ENCODE measurements at places on chromosomes 3 and 15.

- DNase-seq, result no peak
Measured at GRCh38 chr15:43881944-43882343, 55.1 kb downstream of the WDR76 start.

GRCh38 chr3:172464306-172464705 is 16.1 kb upstream of the GHSR start:
- DNase-seq, result no peak

DNA sequence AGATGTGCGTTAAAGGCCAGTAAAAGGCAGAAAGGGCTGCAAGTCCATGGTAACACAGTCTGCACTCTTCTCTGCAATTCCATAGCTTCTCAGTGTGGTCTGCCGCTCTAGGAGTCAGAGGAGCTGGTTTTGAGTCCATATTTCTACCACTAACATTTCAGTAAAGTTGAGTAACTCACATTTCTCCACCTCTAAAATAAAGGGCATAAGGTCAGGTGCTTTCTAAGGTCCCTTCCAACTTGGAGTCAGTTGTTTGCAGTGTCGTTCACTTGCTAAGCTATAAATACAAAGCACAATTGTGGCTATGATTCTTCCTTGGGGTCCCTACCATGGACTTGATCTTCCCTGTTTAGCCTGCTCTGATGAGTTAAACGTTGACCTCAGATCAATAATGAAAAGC is 171.1 kb downstream of the P3H2 start:
- no peak for DNase-seq

DNA sequence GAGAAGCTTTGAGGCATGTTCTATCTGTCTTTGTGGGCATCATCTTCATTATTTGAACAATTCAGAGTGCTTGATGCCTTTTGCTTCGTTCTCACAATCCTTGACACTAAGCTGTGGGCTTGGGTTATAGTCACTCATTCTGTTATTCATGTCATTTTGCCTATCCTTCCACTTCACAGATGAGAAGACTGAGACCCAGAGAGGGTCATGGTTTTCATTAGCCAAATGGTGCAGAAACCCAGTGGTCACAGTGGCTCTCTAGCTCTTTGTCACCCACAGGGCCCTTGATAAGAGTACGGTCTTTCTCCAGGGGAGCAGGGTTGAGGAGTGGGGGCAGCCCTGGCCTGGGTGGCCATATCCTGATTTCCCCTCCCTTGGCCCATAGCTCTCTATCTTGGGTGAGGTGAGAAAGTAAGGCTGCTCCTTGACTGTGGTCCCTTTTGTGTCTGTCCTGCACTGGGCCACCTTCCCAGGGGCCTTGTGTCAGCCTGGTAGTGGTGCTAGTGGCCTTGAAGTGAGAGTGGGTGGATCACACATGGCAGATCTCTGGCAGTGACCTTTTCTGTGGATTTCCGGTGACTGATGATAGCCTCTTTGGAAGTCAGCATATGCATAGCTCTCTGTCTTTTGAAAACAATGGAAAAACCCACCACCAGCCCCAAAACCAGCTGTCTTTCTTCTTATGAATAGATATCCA is 130.1 kb downstream of the IGF1R start:
- no peak for DNase-seq

DNA sequence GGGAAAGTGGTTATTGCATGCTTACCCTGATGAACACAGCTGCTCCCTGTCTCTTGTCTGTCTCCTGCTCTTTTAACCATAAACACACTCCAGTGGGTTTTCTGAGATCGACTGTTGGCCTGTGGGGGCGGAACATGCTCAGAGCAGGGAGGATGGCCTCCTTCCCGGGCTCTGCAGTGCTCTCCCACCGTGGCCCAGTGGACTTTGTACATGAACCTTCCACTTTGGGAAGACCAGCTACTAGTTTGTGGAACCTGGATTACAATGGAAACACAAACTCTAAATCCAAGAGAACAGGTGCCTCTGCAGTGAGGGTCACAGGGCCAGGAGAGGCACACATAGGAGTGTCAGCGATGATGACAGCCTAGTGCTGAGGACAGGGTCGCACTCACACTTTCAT is 56.5 kb downstream of the KLF13 start:
- no peak for DNase-seq

- DNase-seq, result no peak
Measured at GRCh38 chr15:36884518-36884875, 215.9 kb downstream of the MEIS2 start.

DNA sequence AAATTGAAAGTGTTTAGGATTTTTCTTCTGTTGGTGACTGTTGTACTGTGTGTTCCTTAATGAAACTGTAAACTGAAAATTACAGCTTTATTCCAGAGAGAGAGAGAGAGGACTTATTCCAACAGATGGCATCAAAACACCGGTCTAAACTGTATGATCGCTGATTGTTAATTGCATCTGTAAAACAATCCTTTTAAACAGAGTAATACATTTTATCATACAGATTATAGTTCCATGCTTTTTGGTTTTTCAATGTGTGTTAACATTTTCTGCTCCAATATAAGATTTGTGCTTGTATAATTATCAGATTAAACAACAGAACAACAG is 289.7 kb upstream of the DNAJC19 start:
- no peak for DNase-seq

DNA sequence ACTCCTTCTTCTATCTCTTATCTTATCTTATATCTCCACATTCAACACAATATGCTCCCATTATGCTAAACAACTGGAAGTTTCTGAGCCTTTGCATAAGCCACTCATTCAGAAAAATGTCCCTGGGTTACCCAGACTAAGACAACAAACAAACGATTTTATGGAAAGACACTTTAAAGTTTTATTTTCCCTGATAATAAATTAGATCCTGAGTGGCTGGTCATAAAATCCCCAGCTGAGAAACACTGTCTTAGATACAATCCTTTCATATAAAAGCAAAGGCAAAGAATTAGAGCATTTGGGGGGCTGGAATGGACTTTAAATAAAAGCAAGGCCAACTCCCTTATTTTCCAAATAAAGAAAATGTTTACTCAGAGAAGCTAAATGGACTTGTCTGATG is 322.3 kb downstream of the GBE1 start:
- DNase-seq, result no peak

- no peak for DNase-seq
Measured at GRCh38 chr3:117687096-117687495, 977.5 kb downstream of the TUSC7 start.

DNA sequence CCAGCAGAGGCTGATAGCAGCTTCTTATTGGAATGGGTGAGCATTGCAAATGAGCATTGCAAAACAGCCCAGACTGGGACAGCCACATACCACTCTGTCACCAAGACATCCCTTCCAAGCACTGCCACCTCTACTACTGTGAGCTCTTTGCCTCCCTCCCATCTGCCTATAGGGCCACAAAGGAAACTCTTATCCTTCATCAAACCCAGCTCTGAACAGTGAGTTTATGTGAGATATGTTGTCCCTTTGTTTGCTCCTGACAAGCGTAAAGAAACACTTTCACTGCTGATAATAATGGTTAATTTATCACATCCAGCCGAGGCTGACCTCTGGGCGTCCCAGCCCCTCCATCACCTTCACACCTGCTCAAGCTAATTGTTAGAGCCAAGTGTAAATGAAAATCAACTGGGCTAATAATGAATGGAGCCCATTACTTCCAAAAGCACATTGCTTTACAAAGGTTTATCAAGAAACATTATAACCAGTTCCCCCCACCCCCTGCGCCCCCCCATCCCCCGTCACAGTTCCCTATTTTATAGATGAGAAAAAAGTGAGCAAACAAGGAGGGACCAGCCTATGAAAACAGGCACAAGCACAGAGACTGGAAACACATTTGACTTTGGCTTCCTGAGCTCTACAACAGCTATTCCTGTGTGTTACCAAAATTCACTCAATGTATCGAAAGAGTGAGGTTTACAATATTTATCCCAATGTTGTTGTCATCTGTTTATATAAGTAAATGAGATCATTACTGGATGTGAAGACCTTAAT is 146.3 kb downstream of the ANXA2 start:
- no peak for DNase-seq

- no peak for DNase-seq
Measured at GRCh38 chr3:172575375-172575774, 52.1 kb upstream of the TNFSF10 start.

GRCh38 chr3:14370720-14371572 is 31.5 kb upstream of the SLC6A6 start:
- DNase-seq, result no peak

GRCh38 chr15:77033729-77034671 is 36.9 kb downstream of the TSPAN3 start:
- DNase-seq, result no peak

DNA sequence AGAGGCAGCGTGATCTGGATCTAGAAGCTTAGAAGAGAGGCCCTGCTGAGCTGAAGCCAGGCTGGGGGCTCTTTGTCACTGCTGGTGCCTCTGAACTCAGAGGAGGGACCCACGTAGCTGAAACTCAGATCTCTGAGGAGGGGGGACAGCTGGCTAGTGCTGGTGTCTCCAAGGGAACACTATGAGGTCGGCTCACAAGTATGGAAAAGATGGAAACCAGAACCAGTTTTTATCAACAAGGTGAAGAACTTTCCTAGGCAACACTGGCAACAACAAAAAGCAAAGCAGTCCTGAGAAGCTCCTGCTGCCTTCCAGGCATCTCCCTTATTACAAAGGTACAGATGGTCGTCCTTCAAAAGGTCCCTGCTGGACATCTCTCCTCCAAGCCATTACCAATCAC is 27.0 kb upstream of the FSTL1 start:
- no peak for DNase-seq

DNA sequence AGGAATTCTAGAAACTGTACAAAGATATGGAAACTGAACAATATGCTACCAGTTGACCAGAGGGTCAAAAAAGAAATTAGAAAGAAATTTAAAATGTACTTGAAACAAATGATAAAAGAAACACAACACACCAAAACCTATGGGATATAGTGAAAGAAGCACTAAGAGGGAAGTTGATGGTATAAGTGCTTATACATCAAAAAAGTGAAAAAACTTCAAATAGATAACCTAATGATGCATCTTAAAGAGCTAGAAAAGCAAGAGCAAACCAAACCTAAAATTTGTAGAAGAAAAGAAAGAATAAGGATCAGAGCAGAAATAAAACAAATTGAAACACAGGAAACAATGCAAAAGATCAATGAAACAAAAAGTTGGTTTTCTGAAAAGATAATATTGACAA is 68.2 kb downstream of the TFDP2 start:
- DNase-seq, result no peak

DNA sequence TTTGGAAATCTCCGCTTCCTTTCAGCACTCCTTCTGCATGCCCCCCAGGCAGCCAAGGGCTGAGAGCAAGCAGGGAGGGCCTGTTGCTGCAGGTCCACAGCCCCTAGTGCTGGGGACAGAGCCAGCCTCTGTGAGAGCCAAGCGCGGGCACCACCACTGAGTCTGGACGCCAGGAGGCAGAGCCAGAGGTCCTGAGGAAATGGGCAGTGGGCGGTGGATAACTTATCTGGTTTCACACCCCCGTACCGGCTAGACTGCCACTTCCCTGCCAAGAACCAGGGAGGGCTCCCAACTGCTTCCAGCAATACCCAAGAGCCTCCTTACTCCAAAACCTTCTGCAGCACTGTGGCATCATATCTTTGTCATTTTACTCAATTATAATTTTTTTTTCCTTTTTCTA is 141.6 kb upstream of the IGF1R start:
- DNase-seq, result no peak

DNA sequence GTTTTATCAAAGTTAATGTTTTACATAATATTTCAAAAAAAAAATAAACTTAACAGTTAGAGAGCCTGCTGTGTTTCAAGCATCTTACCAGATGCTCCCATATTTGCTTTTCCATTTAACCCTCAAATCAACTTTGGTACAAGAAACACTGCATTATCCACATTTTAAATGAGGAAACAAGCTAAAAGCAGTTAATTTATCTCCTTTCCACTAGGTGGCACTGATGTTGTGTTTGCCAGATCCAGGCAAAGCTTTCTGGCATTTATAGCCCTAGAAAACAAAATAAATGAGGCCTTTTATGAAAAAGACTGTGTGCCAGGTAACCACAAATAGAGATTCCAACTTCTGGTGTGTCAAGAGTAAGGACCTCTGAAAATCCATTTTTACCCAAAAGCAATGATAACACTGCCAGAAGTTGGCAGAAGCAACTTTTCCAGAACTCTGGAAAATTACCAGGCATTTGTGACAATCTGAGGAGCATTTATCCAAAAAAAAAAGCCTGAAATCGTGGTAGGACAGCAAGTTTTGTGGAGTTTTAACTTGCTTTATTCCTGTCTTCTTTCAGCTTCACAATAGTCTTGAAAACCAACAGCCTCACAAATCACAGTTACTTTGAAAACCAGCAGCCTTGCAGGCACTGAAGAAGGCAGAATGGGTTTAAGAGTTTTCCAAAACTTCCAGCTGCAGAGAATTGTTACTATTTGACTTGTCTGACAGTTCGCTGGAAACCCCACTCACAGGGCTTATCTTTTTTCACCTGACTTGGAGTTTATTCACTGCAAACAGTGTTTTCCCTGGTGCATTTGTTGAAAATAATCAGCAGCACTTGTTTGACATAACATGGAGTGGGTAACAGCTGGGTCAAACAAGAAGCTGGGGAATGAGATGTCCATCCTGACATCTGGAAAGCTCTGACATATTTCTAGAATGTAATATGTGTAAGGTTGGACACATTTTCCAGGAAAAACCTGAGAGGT is 9.2 kb downstream of the FAM162A start:
- peak; percentile 63 for DNase-seq

DNA sequence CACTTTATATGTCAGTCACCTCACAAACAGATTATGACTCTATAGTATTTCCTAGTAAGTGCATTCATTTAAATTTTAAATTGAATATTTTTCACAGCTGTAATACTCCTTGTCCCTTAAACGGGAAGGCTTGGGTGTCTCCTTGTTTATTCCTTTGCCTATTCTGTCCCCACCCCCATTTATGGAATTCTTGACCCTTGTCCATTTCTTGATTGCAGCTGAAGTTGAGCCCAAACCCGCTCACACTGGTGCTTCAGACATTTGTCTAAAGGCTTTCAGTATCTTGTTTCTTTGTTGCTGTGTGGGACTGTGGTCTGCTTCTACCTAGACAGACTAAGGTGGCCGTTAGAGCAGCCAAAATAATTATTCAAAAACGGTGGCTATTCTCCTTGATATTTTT is 449.7 kb downstream of the FOXP1 start:
- DNase-seq, result no peak

DNA sequence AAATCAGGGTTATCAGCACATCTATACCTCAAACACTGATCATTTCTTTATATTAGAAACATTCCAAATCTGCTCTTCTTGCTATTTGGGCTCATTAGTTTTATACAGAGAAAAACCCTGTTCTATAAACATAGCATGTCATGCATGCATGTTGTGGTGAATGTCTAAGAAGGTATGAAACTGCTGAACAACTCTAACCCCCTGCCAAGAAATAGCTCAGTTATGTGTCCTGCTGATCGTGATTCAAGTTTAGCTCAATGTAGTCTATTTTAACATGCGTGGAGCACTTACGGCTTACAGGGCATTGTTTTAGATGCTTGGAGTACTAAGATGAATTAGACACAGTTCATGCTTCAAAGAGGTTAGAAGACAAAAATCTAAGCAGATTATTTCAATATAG is 35.8 kb downstream of the MYH15 start:
- no peak for DNase-seq
